ENCODE measurements at places on chromosomes 6 and 20.
A peak's percentile ranks its signal among the peaks of the same experiment; 100 is the strongest.

DNA sequence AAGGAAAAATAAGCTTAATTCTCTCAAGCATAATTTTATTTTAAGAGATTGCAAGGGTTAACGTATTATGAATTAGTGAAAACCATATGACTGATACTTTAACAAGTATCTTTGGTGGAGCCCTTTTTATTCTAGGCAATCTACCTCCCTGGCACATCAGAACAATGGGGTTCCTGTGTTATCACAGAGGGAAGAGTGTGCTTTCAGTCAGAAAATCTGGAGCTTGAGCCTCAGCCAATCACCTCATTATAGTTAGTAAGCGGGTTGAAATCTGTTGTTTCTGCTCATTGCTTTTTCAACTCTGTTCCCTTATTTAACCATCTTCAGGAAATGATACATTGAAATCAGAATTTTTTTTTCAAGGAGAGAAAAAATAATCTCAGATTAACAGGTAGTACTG is 391 bp downstream of the ADGRF1 start:
- no peak for DNase-seq

DNA sequence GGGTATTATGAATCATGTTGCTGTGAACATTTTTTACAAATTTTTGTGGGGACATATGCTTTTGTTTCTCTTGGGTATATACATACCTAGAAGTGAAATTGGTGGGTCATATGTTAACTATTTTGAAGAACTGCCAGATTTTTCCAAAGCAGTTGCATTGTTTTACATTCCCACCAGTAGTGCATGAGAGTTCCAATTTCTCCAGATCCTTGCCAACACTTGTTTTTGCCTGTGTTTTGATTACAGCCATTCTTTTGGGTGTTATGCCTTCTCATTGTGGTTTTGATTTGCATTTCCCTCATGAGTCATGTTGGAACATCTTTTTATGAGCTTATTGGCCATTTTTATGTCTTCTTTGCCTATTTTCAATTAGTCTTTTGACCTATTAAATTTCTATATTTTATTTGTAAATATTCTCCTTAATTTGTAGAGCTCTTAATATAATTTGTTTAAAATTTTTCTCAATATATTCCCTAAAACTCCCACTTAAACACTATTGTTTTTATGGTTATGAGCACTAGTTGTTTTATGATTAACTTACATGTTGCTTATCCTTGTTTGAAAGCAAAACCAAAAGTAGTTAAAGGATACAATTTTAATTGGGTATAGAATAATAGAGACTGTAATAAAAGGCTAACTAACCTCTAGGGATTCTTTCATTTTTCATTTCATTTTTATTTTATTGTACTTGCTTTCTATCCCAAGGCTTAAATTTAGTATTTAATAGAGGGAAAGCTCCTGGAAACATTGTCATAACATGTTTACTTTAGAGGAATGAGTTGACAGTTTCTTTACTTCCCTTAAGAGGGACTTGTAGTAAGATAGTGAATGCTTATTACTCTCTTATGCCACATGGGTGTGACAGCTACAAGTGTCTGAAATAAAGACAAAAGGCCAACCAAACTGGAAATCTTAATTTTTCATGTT is 5.5 kb downstream of the UBR2 start:
- peak; percentile 48 for DNase-seq

DNA sequence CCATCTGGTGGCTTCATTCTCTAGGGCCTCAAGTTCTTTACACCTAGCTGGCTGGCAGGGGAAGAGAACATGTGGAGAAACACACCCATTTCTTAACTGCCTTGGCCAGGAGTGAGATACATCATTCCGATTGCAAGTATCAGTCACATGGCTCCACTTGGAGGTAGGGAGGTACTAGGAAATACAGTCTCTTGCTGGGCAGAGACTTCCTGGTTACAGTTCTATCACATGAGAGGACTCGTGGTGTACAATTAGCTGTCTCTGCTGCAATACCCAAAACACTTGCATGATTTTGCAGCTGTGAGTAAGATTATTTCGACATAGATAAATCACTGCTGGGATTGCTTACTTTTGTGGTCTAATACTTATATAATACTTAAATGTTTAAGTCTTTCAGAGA is 51.1 kb downstream of the GTF2H5 start:
- peak; percentile 79 for DNase-seq

DNA sequence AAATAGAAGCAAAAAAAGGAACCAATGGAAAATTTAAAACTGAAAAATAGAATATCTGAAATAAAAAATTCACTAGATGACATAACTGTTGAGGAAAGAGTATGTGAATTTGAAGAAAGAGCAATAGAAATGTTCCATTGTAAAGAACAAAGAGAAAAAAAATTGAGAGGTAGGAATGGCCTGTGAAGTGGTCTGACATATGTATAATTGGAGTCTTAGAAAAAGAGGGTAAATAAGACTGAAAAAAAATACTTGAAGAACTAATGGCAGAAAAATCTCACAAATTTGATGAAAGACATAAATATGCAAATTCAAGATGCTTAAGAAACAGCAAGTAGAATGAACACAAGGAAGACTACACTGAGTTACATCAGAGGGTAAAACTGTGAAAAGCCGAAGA is 93.4 kb downstream of the QKI start:
- no peak for DNase-seq

- DNase-seq = no peak
These were observed 583.4 kb downstream of the BCKDHB start for GRCh38 chr6:80689716-80690395.

- DNase-seq = no peak
These were observed 228.0 kb upstream of the DEFB112 start for GRCh38 chr6:50277774-50278173.

DNA sequence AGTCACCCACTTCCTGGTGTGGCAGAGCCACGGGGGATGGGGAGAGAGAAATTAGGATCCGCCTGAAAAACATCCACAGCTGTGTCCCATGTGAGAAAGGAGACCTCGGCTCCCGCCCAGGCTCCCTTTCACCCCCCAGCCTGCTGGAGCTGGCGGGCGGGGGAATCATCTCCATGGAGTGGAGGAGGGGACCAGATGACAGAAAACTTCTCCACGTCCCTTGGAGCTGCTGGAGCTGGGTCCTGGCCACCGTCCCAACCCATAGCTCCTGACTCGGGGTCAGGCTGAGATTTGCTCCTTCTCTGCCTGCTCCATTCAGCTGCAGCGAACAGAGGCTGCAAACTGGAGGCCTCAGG is 113.8 kb downstream of the CEBPB start:
- DNase-seq = peak; percentile 86

- no peak for DNase-seq
These were observed 51.9 kb downstream of the RPF2 start for GRCh38 chr6:111033628-111034289.

DNA sequence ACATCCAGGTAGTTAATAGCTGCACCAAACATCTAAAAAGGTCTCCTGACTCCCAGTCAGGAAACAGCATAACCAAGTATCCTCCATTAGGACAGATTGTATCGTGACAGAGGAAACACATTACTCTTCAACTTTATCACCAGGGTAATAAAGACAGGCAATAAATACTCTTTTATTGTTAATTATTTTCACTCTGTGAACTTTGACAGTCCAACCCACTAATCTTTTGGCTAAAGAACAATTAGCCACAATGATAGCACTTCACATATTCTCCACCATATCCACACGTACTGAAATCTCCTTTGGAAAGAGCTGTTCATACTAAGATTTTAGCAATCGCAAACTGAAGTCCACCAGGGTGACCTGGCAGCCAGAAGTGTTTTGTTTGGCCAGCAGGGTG is 46.4 kb downstream of the ARHGAP18 start:
- DNase-seq = no peak

DNA sequence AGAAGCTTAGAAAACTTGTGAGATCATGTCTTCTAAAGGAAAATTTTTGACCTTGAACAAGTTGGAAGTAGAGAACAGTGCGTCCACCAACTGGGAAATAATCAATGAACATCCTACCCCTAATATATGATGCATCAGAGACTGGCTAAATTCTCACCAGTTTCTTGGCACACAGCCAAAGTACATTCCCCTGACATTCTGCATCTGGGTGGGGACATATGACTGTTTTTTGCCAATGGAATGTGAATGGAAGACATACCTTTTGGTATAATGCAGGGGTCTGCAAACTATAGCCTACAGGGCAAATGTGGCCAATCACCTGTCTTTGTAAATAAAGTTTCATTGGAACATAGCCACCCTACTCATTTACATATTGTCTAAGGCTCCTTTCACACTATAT is 84.7 kb downstream of the HAO1 start:
- no peak for DNase-seq

- no peak for DNase-seq
These were observed 442.2 kb upstream of the MANEA start for GRCh38 chr6:95135182-95135581.

GRCh38 chr6:156890627-156891314 is 113.6 kb downstream of the ARID1B start:
- DNase-seq = peak; percentile 7

DNA sequence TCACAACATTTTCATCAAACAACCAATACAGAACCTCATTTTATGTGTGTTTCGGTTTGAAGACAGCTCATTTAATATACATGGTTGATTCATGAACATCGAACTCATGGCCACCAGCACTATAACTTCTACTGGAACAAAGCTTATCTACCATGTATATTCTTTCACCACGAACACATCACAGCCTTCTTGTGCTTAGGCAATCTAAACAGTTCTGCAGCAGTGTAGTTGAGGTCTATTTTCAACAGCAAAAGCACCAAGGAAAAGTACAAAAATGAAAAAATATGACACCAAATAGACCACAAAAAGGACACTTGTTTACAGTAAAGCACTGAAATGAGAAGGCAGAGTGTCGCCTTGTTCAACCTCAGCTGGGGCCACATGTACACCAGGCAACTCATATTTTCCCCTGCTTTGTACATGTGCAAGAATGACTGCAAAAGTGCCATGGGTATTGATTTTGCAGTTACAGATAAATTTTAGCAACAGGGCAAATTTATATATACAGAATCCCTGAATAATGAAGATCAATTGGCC is 25.8 kb upstream of the KCNK5 start:
- no peak for DNase-seq

DNA sequence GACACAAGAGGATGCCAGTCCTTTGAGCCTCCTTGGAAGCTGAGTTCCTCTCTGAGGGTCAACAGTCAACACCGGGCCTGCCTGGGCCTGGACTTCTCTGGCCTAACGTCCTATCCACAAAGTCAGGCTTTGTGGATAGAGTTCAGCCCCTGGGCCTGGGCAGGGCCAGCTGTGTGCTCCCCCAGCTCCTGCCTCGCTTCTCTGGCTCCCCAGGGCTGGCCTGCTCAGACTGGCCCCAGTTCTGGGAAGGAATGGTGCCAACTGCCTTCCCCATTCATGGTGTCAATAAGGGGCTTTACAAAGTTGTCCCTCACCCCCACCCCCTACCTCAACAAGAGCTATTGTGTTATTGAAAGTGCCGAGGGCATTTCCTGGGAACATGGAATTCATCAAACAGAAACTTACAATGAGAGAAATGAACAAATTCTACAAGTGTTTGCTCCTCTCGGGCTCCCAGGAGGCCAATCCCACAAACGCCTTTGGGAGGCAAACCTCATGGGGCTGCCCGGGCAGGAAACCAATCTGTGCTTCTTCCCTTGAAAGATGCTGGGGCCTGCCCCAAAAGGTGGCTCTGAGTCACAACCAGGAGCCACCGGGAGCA is 26.5 kb upstream of the PPP1R14C start:
- no peak for DNase-seq

- DNase-seq = peak; percentile 95
These were observed at the start of gene SNTA1 for GRCh38 chr20:33443512-33444239. TSS of gene SNTA1 (minus strand) at chr20:33443763. CDS start at chr20:33443620, 143 bp downstream.

- no peak for DNase-seq
These were observed 223.1 kb downstream of the BCAS1 start for GRCh38 chr20:53847139-53847836.

DNA sequence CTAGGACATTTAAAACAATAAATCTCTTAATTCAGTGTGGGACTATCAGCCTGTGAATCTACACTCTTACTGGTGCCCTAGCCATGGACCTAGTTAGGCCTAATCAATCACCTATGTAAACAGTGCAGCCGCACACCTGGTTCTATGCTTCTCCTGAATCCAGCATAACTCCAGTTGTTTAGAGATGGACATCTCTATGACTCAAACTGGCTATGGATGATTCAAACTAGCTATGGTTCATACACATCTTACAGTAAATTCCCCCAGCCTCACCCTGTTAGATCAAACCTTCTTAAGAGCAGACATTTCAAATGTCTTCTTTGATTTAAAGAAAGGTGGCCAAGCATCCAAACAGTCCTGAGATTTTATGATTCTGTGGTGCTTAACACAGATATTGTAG is 34.7 kb downstream of the SLC35B3 start:
- no peak for DNase-seq

GRCh38 chr20:3710703-3711483 is 1.5 kb downstream of the SIGLEC1 start:
- peak; percentile 79 for DNase-seq

- DNase-seq = peak; percentile 61
These were observed 68.8 kb upstream of the EPB41L1 start for GRCh38 chr20:36085686-36086267.

- no peak for DNase-seq
These were observed 148.4 kb downstream of the EYA2 start for GRCh38 chr20:47043086-47043485.

DNA sequence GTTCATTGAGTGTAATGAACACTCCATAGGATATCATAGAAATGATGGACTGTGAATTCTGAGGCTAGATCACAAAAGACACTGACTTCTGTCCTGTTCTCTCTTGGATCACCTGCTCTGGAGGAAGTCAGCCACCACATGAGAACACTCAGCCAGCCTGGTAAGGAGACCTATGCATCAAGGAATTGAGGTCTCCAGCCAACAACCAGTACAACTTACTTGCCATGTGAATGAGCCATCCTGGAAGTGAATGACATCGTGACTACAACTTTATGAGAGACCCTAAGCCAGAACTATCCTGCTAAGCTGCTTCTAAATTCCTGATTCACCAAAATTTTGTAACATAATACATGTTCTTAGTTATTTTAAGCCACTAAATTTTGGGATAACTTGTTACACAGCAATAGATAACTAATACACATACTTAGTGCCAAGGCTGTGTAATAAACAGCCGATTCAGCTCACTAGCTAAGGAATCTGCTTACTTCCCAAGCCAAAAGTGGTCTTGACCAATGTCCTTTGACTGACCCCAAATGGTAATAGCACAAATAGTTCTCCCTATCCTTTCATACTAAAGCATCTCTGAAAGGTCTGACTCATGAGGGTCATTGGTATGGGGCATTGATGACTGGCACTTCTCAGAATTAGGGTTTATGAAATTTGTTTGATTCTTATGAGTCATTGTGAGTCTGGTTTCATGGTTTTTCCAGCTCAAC is 6.9 kb upstream of the CTNNBL1 start:
- DNase-seq = no peak

DNA sequence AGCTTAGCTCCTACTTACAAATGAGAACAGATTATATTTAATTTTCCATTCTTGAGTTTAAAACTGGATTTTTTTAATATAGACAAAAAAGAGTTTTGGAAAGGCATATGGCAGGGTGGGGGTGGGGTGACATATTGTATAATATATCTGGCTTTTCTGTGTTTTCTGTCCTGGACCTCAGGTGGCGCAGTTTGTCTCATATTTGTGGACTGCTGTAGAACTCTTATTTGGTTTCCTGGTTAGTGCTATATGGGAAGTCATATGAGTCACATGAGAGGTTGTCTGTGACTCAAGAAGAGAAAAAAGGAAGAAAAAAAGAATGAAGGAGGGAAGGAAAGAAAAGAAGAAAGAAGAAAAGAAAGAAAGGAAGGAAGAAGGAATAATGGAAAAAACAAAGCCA is 131.8 kb downstream of the CLVS2 start:
- no peak for DNase-seq

Data from AG08395 (cell line).